ENCODE measurements at places on chromosomes 1 and 21. TPM values are rescaled to one million over a fixed set of nuclear protein-coding genes. Genes with fewer than 3 reads are reported as not detected.

SLAMF7 gene
- total RNA-seq = 25.8 TPM

GJA8 gene
- not detected for total RNA-seq

FCAMR gene
- total RNA-seq = not detected

RNF186 gene
- not detected for total RNA-seq

ATP1B1 gene
- total RNA-seq = 3.9 TPM

EDARADD gene
- 4.2 TPM for total RNA-seq

KIF26B gene
- total RNA-seq = not detected

SLFNL1 gene
- 0.82 TPM for total RNA-seq

ITGB2 gene
- 434 TPM for total RNA-seq

SIM2 gene
- not detected for total RNA-seq

GRCh38 chr1:30188329-30188728 lies 535.1 kb downstream of the MATN1 start:
- no peak for DNase-seq
- no peaks in the 10 kb centered on the region for H3K36me3 ChIP-seq
- H3K27me3 ChIP-seq = peaks cover 11% of the 10 kb centered on the region
- no peak overlapping the region for H3K27ac ChIP-seq

GRCh38 chr1:100879422-100879821 lies 15.2 kb downstream of the EXTL2 start:
- no peak for DNase-seq
- H3K4me3 ChIP-seq = no peak overlapping the region
- H3K27ac ChIP-seq = no peak overlapping the region
- no peaks in the 10 kb centered on the region for H3K27me3 ChIP-seq
- H3K36me3 ChIP-seq = no peaks in the 10 kb centered on the region
- H3K4me1 ChIP-seq = no peaks in the 10 kb centered on the region

GRCh38 chr1:78536427-78536826 lies 45.7 kb downstream of the PTGFR start:
- no peak overlapping the region for H3K4me3 ChIP-seq
- DNase-seq = no peak
- no peaks in the 10 kb centered on the region for H3K4me1 ChIP-seq
- no peaks in the 10 kb centered on the region for H3K36me3 ChIP-seq

DNA sequence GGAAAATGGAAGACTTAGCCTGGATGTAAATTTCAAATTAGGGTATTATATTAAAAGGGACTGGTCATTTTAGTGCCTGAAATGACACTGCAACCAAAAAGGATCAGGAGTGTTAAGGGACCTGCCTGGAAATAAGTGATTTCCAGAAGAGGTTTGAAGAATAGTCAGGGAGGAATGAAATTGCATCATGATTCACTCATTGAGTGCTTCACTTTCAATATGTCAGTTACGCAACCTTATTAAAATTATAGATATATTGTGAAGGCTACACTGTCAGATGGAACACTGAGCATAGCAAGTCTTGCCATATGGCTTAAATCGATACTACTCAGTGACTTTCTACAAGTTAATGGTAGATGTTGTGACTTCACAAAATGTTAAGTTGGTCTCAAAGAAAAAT lies 275.2 kb upstream of the DPYD start:
- no peaks in the 10 kb centered on the region for H3K36me3 ChIP-seq
- H3K27me3 ChIP-seq = no peaks in the 10 kb centered on the region
- no peak for DNase-seq
- H3K4me1 ChIP-seq = no peaks in the 10 kb centered on the region

- peaks cover 7% of the 10 kb centered on the region for H3K36me3 ChIP-seq
- H3K4me1 ChIP-seq = no peaks in the 10 kb centered on the region
- DNase-seq = no peak
- no peak overlapping the region for H3K27ac ChIP-seq
These were observed 39.4 kb downstream of the NRDC start for GRCh38 chr1:51839094-51839493.

DNA sequence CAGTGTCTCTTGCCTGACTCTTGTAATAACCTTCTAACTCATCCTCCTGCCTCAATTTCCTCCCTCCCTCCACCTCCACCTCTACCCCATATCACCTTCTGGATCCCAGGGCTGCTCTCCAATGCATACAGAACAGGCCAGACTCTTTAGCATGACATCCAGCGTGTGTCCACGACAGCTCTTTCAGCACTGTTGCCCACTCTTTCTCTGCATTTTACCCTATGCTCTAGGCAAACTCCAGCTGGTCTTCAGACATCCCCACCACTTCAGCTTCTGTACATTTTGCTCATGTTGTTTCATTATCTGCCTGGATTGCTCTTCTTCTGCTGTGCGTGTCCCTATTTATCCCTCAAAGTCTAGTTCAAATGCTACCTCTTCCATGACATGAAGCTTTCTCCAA lies 4.8 kb downstream of the INKA2 start:
- DNase-seq = no peak
- H3K4me1 ChIP-seq = no peaks in the 10 kb centered on the region
- no peak overlapping the region for H3K27ac ChIP-seq
- H3K4me3 ChIP-seq = no peak overlapping the region
- H3K27me3 ChIP-seq = no peaks in the 10 kb centered on the region
- H3K36me3 ChIP-seq = no peaks in the 10 kb centered on the region

- H3K27me3 ChIP-seq = no peaks in the 10 kb centered on the region
- no peak overlapping the region for H3K27ac ChIP-seq
- no peaks in the 10 kb centered on the region for H3K4me1 ChIP-seq
- no peak for DNase-seq
- no peak overlapping the region for H3K4me3 ChIP-seq
These were observed 738.0 kb downstream of the PTPRU start for GRCh38 chr1:29974316-29974724.

DNA sequence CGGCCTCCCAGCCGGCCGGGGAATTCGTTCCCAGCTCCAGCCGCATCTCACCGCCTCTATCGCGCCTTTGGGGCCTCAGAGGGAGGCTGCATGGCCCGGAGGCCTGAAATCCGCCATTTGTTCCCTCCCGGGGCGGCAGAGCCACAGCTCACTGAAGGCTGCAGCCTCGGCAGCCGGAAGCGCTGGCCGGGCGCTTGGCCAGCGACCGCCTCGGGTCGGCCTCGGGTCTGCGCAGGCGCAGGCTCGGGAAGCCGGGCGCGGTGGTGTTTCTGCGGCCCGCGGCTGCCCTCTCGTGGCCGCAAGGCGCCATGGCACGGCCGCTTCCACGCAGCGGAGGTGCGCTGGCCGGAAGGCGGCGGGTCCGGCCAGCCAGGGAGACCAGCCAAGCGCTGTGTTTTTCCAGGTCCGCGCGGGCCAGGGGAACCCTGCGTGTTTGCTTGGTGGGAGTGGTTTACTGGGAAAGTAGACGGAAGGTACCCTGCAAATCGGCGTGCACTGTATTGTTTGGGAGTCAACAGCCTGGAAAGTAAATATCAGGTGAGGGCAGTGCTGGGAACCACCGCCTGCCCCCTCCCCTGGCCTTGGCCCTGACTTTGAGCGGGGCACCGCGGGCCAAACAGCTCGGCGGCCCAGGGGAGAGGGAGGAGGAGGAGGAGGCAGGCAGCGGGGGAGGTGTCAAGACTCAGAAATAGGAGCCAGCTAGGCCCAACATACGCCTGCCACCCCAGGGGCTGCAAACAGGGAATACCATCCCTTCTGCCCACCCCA lies 52.7 kb upstream of the CD34 start:
- H3K4me1 ChIP-seq = peaks cover 25% of the 10 kb centered on the region
- H3K36me3 ChIP-seq = no peaks in the 10 kb centered on the region
- peak overlapping the region; percentile 42 for H3K27ac ChIP-seq
- peak overlapping the region; percentile 79 for H3K4me3 ChIP-seq
- peak; percentile 63 for DNase-seq

GRCh38 chr1:168085401-168085872 lies 51.3 kb downstream of the GPR161 start:
- no peak for DNase-seq
- no peak overlapping the region for H3K27ac ChIP-seq
- no peaks in the 10 kb centered on the region for H3K36me3 ChIP-seq
- H3K27me3 ChIP-seq = no peaks in the 10 kb centered on the region
- H3K4me1 ChIP-seq = peaks cover 6% of the 10 kb centered on the region

DNA sequence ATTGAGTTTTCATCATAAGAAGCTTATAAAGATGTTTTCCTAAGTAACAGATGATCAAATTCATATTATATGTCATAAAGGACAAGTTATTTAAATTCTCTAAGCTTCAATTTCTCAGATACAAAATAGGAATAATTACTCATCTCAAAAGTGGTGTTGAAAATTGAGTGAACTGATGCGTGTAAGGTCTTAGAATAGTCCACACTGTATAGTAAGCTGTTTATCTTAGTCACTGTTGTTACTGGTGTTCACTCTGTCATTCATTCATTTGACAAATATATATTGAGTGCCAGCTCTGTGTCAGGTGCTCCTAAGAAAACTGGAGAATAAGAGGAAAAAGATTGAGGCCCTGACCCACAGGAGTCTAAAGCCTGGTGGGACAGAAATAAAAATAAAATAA lies 186.3 kb upstream of the BRINP3 start:
- H3K27ac ChIP-seq = no peak overlapping the region
- no peaks in the 10 kb centered on the region for H3K27me3 ChIP-seq
- H3K4me1 ChIP-seq = no peaks in the 10 kb centered on the region
- no peaks in the 10 kb centered on the region for H3K36me3 ChIP-seq
- no peak for DNase-seq
- no peak overlapping the region for H3K4me3 ChIP-seq

GRCh38 chr1:2623571-2624337 lies 9.1 kb downstream of the MMEL1 start:
- peak; percentile 7 for DNase-seq
- no peak overlapping the region for H3K27ac ChIP-seq
- no peak overlapping the region for H3K4me3 ChIP-seq
- no peaks in the 10 kb centered on the region for H3K36me3 ChIP-seq
- no peaks in the 10 kb centered on the region for H3K27me3 ChIP-seq

- H3K27ac ChIP-seq = no peak overlapping the region
- no peaks in the 10 kb centered on the region for H3K4me1 ChIP-seq
- H3K4me3 ChIP-seq = no peak overlapping the region
- no peak for DNase-seq
These were observed 22.8 kb downstream of the PARS2 start for GRCh38 chr1:54741531-54741930.

GRCh38 chr21:43278359-43278758 lies 109.6 kb downstream of the CRYAA start:
- no peak overlapping the region for H3K27ac ChIP-seq
- H3K27me3 ChIP-seq = no peaks in the 10 kb centered on the region
- H3K36me3 ChIP-seq = no peaks in the 10 kb centered on the region

DNA sequence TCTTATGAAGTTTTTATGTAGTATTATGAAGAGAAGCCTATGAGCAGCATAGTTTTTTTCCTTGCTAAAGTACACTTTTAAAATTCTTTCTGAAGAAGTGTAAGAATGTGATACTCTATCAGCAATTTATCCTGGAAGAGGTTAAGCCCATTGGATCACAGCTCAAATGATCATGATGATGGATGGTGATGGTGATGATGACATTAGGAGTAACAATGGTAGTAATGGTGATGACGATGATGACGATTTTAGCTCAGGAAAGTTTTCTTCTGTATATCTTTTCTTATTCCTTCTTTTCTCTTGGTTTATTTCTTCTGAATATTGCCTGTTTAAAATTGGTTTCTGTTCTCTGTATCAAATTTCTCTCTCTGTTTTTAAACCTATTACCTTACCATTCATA lies 262.9 kb upstream of the DUSP10 start:
- H3K4me3 ChIP-seq = no peak overlapping the region
- H3K36me3 ChIP-seq = no peaks in the 10 kb centered on the region
- no peak for DNase-seq
- peaks cover 6% of the 10 kb centered on the region for H3K27me3 ChIP-seq
- H3K4me1 ChIP-seq = no peaks in the 10 kb centered on the region

GRCh38 chr1:110060034-110060661 lies 10.3 kb downstream of the ALX3 start:
- DNase-seq = peak; percentile 55
- H3K4me1 ChIP-seq = no peaks in the 10 kb centered on the region
- H3K4me3 ChIP-seq = no peak overlapping the region
- H3K27ac ChIP-seq = no peak overlapping the region
- H3K27me3 ChIP-seq = peaks cover 12% of the 10 kb centered on the region

DNA sequence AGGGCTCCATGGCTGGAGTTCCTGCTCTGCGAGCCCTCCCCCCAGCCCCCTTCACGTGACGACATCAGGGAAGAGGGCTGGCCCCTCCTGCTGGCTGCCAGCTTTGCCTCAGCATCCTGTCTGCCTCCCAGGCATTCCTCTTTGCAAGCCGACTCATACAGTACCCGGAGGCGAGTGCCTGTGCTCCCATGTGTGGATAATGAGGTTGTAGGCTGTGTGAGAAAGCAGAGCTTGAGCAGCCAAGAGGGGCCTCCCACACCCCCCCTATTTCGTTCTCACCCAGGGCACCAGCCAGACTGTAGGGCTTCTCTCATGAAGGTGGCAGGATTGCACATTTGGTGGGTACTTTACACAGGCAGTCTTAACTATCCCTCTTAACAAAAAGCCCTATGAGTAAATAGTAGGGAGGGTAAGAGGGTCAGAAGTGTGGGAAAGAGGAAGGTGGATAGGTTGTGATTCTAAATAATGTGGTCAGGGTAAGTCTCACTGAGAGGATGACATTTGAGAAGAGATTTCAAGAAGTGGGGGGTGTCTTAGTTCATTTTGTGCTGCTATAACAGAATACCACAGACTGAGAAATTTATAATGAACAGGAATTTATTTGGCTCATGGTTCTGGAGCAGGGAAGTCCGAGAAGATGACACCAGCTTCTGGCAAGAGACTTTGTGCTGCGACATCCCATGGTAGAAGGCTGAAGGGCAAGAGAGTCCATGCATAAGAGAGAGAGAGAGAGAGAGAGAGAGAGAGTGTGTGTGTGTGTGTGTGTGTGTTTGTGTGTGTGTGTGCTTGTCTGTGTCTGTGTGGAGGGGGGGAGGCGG lies 113.5 kb downstream of the OMA1 start:
- no peak overlapping the region for H3K4me3 ChIP-seq
- no peak overlapping the region for H3K27ac ChIP-seq
- DNase-seq = no peak
- H3K36me3 ChIP-seq = no peaks in the 10 kb centered on the region
- no peaks in the 10 kb centered on the region for H3K4me1 ChIP-seq

DNA sequence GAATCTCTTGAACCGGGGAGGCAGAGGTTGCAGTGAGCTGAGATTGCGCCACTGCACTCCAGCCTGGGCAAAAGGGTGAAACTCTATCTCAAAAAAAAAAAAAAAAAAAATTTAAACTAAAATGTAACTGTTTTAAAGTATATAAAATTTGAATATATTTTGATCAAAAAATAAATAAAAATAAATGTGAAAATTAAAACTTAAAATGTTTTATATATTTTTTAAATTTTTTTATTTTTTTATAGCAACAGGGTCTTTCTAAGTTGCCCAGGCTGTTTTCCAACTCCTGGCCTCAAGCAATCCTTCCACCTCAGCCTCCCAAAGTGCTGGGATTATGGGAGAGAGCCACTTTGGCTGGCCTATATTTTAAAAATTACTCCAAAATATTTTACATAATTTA lies 15.2 kb upstream of the FAM76A start:
- H3K4me1 ChIP-seq = no peaks in the 10 kb centered on the region
- no peaks in the 10 kb centered on the region for H3K36me3 ChIP-seq
- H3K4me3 ChIP-seq = no peak overlapping the region
- no peak for DNase-seq
- H3K27me3 ChIP-seq = peaks cover 4% of the 10 kb centered on the region
- H3K27ac ChIP-seq = no peak overlapping the region

Measured in T-cell (primary cell).